ENCODE measurements at places on chromosomes 13 and 19. TPM values are rescaled to one million over a fixed set of nuclear protein-coding genes. Genes with fewer than 3 reads are reported as not detected.

DNA sequence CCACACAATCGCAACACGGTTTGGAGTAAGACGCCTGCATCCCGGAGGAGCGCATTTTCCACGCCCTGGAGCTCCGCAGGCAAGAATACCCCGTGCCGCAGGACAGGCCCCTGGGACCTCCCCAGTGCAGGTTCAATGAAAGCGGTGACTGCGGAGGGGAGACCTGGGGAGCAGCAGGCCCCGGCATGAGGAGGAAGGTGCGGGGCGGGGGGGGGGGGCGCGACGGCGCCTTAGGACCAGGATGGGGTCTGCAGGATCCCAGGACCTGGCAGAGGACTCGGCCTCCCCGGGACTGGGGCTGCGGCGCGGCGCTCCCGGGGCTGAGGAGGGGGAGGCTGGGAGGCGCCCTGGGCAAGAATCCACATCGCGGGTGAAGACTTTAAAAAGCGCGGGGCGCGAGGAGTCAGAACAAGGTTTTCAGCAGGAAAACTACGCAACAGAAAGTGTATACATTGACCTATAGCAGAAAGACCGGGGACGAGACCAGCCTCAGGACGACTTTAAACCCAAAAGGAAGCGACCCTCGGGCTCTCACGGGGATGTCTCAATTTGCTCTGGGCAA, 432 bp downstream of the ZNF611 start:
- DNase-seq: peak; percentile 49
- peak overlapping the region; percentile 64 for H3K27ac ChIP-seq
- no peaks in the 10 kb centered on the region for H3K36me3 ChIP-seq
- peaks cover 1% of the 10 kb centered on the region for H3K4me1 ChIP-seq
- H3K4me3 ChIP-seq: peak overlapping the region; percentile 79

- H3K36me3 ChIP-seq: no peaks in the 10 kb centered on the region
- no peaks in the 10 kb centered on the region for H3K4me1 ChIP-seq
- no peak for DNase-seq
- no peaks in the 10 kb centered on the region for H3K27me3 ChIP-seq
Measured at GRCh38 chr13:109096101-109096500, 466.7 kb downstream of the MYO16 start.

- H3K27ac ChIP-seq: no peak overlapping the region
- H3K4me3 ChIP-seq: no peak overlapping the region
- no peaks in the 10 kb centered on the region for H3K27me3 ChIP-seq
- H3K4me1 ChIP-seq: peaks cover 19% of the 10 kb centered on the region
- no peak for DNase-seq
Measured at GRCh38 chr19:18591735-18592385, 3.3 kb downstream of the REX1BD start.

DNA sequence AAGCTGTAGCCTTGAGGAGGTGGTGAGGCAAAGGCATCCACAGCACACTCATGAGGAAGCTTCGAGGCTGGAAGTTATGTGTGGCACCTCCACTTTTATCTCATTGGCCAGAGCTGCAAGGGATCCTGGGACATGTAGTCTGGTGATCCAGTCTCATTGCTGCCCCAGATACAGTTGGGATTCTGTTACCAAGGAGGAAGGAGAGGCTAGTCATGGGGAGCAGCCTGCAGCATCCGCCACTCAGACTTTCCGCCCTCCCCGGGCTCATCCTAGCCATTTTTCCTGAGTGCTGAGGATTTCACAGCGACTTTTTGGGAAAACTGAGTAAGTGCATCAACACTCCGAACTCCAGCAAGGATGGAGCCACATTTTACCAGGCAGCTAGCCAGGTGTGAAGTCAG, 74.4 kb downstream of the DPF1 start:
- no peaks in the 10 kb centered on the region for H3K27me3 ChIP-seq
- no peak overlapping the region for H3K27ac ChIP-seq
- no peaks in the 10 kb centered on the region for H3K4me1 ChIP-seq

DNA sequence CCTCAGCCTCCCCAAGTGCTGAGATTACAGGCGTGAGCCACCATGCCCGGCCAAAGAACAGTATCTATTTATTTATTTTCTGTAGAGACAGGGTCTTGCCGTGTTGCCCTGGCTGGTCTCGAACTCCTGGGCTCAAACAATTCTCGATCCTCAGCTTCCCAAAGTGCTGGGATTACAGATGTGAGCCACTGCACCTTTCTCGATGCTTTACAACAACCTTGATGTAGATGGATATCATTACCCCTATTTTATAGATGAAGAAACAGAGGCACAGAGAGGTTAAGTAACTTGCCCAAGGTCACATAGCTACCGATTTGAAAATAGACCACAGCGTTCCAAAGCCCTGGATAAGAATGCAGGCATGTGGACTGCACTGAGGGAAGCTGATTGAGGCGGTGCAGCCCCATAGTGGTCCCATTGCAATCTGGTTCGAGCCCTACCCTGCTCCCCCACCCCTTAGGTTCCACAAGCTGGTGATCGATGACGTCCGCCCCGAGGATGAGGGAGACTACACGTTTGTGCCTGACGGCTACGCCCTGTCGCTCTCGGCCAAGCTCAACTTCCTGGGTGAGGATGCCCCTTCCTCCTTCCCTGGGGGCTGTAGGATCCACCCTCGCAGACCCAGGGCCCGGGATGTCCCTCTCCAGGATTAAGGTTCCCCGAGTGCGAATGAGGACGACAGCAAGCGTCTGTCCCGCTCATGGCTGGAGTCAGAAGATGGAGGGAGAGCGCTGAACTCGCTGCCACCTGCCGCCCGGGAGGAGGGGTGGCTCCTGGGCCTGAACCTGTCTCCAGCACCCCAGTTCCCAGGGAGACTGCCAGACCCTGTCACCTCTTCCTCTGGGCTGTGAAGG, 17.9 kb downstream of the MYBPC2 start:
- no peaks in the 10 kb centered on the region for H3K4me1 ChIP-seq
- DNase-seq: no peak
- no peaks in the 10 kb centered on the region for H3K27me3 ChIP-seq

DNA sequence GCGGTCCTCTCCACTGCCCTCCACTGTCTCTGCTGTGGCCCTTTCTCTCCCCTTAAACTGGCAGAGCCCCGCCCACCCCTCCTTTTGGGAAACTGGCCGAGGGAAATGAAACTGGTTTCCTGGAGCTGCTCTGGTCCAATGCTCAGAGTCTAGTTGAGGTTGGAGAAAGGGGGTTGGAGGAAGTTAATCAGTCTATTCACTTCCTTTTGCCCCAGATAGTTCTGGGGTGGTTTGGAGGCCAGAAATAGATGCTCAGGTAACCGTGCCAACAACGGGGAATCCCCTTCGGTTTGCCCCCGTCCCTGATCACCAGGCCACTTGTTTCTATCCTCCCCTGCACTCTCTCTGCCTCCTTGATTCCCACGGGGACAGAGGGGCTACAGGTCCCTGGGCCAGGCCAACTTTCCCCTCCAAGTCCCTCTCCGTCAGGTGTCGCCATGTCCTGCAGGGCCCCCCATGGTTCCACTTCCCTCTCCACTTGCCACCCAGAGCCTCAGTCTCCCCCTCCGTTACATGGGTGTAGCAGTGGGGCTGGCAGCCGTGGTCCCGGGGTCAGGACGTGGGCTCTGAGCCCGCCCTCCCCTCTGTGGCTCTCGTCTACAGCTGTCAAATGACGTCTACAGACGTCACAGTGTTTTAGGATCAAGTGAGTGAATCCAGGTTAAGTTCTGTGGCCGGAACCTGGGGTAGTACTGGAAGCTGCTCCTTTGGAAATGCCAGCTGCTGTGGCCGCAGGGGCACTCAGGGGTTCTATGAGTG, at the start of gene IL4I1:
Gene IL4I1, minus strand, starts transcription at position 25 of the 759 bp plus-strand sequence. CDS start 727 bp downstream, outside the sequence.
- H3K36me3 ChIP-seq: no peaks in the 10 kb centered on the region
- H3K4me1 ChIP-seq: peaks cover 2% of the 10 kb centered on the region
- no peak for DNase-seq
- no peak within 1 kb of the TSS for H3K27ac ChIP-seq

- H3K36me3 ChIP-seq: no peaks in the 10 kb centered on the region
- no peaks in the 10 kb centered on the region for H3K27me3 ChIP-seq
- H3K27ac ChIP-seq: no peak overlapping the region
Measured at GRCh38 chr19:1315470-1316166, 29.9 kb downstream of the EFNA2 start.

DNA sequence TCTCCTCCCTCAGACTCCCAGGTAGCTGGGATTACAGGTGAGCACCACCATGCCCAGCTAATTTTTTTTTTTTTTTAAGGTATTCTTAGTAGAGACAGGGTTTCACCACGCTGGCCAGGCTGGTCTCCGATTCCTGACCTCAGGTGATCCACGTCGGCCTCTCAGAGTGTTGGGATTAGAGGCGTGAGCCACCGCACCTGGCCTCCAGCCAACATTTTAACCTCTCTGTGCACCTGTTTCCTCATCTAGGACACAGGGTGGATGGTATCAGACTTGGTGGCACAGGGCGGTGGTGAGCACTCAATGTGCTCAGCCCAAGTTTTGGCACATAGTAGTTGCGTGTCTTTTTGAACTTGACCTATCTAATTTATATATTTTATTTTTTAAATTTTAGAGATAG, 12.5 kb downstream of the APBA3 start:
- DNase-seq: no peak
- no peak overlapping the region for H3K27ac ChIP-seq
- H3K27me3 ChIP-seq: no peaks in the 10 kb centered on the region

Gene DAND5
- total RNA-seq: not detected

Gene CDC42EP5
- total RNA-seq: 25.0 TPM

Gene ARL11
- total RNA-seq: 0.28 TPM

All from ovary (tissue), 10 donors.